ENCODE measurements at places on chromosomes 1 and 21. TPM values are rescaled to one million over a fixed set of nuclear protein-coding genes. Genes with fewer than 3 reads are reported as not detected.

The MTMR11 gene
- total RNA-seq, result 19.9 TPM

The DYNLT5 gene
- 4.0 TPM for total RNA-seq

The OR10Z1 gene
- not detected for total RNA-seq

- DNase-seq, result no peak
Measured at GRCh38 chr1:53586765-53587164, 127.6 kb downstream of the DMRTB1 start.

- no peak for DNase-seq
Measured at GRCh38 chr21:31371715-31372470, 27.8 kb upstream of the TIAM1 start.

- no peak for DNase-seq
Measured at GRCh38 chr1:77355010-77355409, 73.2 kb downstream of the AK5 start.
